ENCODE measurements at places on chromosomes 7 and 10. TPM values are rescaled to one million over a fixed set of nuclear protein-coding genes. Genes with fewer than 3 reads are reported as not detected.

The HOXA3 gene
- total RNA-seq, result 10.3 TPM

DNA sequence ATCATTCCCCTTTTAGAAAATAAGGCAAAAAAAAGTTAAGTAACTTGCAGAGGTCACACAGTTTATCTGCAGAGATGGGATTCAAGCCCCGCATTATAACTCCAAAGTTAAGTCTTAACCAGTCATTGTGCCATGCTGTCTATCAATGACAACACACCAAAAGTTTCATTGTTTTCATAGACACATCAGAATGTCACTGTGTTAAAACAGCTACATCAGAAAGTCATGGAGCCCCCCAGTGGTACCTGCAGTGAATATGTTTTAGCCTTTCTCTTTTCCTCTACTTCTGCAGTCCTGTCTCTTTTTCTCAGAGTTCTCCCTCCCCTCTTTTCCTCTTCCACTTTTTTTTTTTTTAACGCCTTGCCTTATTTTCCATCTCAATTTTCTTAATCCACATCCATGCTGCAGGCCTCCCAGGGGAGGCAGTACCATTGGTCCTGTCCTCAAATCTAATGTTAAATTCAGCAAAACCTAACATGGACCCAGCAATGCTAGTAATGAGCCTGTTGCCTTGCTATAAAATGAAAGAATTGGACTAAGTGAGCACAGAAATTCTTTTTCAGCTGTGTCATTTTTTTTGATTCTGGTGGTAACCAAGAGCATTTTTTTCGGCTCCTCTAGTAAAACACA, 3.8 kb upstream of the NRCAM start:
- DNase-seq, result peak; percentile 46

- DNase-seq, result no peak
Observed at GRCh38 chr10:130053561-130053960, 57.1 kb downstream of the C10orf143 start.

- no peak for DNase-seq
Observed at GRCh38 chr7:140679186-140679585, 6.4 kb downstream of the ADCK2 start.

DNA sequence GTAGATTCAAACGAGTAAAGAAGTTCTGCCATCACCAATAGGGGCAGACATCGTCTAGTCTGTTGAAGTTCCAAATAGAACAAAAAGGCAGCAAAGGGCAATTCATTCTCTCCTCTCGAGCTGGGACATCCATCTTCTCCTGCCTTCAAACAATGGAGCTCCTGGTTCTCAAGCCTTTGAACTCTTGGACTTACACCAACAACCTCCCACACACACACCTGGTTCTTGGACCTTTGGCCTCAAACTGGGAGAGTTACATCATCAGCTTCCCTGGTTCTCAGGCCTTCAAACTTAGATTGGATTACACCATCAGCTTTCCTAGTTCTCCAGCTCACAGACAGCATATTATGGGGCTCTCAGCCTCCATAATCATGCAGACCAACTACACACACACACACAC, 9.8 kb upstream of the GIMAP5 start:
- DNase-seq, result no peak

DNA sequence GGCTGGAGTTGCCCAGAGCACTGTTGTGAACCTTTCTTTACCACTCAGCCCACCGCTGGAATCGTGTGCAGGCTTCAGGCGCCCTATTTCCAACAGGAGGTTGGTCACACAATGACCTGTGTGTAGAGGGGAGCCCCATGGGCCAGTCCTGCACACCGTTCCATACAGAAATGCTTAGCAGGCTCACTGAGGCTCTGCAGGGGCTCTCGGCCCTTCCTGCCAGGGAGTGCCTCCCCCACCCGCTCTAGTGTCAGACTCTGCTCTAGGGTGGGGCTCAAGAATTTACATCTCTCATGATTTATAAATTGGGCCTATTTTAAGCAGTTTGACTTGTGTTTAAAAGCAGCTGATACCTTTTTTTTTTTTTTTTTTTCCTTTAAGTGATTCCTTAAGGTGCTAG, 42.0 kb downstream of the SHH start:
- no peak for DNase-seq

GRCh38 chr7:1667566-1668395, 2.3 kb upstream of the ELFN1 start:
- no peak for DNase-seq

- DNase-seq, result no peak
Observed at GRCh38 chr7:142436601-142437000, 178.7 kb upstream of the PRSS58 start.

- DNase-seq, result no peak
Observed at GRCh38 chr10:89035461-89035860, 44.9 kb downstream of the FAS start.
